ENCODE measurements at places on chromosomes 1 and 21.

GRCh38 chr1:49016030-49016977 is 239.6 kb upstream of the BEND5 start:
- no peak for DNase-seq

- no peak for DNase-seq
Measured at GRCh38 chr1:223243441-223244050, 100.5 kb upstream of the TLR5 start.

GRCh38 chr1:67576474-67576873 is 108.5 kb upstream of the GADD45A start:
- no peak for DNase-seq

- no peak for DNase-seq
Measured at GRCh38 chr1:230278376-230278775, 147.8 kb downstream of the PGBD5 start.

GRCh38 chr1:51341876-51342496 is 11.6 kb upstream of the TTC39A start:
- DNase-seq = peak; percentile 50

DNA sequence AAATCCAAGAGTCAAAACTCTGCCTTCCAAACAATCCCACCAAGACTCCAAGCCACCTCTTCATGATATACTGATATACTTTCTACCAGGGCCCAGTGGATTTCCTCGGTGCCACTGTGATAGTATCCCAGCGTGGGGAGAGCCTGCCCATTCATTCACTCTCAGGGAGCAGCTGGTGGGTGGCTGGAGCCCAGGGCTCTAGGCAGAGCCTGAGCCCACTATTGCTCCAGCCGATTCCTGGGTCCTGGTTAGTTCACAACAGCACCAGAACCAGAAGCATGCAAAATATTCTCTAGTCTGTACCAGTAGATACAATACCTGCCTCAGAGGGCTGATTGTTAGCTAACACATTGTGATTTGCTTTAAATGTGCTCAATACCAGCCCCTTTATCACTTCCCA is 831 bp downstream of the CSRP1 start:
- no peak for DNase-seq

Measured in OCI-LY7 (cell line).